ENCODE measurements at places on chromosomes 11 and 22.

DNA sequence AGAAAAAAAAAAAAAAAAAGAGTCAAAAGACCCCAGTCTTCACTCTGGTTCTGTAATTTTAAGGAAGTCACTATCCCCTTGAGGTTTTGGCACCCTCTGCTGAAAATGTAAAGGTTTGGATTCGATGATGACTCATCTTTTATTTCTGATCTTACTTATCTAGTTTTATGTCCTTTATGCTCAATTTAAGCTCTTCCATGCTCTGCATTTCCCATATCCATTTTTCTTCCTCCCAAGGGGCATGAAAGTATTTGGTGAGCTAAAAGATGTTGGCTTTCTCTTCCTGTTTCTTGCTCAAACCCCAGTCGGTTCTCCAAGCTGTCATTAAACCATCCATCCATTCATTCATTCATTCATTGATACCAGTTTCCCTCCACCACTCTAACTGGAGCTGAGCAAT lies 61.0 kb upstream of the CDON start:
- no peak for DNase-seq

GRCh38 chr22:17917490-17917983 lies 106.8 kb downstream of the MICAL3 start:
- no peak for DNase-seq

- no peak for DNase-seq
Observed at GRCh38 chr11:111934306-111934705, 2.8 kb upstream of the DIXDC1 start.

GRCh38 chr11:9629064-9629463 lies 34.8 kb upstream of the SWAP70 start:
- DNase-seq, result no peak

DNA sequence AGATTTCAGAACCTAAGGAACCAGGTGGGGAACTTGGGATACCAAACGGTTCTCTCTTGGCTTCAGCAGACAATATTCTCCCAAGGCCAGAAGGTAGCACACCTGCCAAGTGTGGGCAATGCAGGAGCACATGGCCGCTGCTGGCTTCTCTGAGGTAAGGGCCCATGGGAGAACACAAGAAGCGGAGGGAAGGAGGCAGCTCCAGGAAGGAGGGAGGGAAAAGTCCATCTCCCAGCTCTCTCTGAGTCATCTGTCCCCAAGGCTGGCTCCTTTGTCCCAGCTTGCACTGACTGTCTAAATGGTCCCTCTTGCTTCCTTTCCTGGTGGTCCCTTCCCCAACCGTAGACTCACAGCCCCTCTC lies 557.9 kb upstream of the CADM1 start:
- no peak for DNase-seq

- no peak for DNase-seq
Observed at GRCh38 chr11:10268746-10269488, 25.1 kb downstream of the SBF2 start.

GRCh38 chr11:70371241-70371640 lies 27.1 kb upstream of the CTTN start:
- no peak for DNase-seq

DNA sequence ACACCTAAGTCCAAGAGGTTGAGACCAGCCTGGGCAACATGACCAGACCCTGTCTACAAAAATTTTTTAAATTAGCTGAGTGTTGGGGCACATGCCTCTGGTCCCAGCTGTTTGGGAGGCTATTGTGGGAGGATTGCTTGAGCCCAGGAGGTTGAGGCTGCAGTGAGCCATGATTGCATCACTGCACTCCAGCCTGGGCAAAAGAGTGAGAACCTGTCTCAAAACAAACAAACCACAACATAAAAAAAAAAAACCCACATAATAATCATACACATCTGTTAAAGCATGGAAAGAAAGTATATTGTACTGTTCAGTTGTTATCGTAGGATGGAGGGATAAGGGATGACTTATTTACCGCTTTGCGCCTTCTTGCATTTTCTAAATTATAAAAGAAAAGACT lies 35.9 kb upstream of the GRK2 start:
- DNase-seq, result no peak

DNA sequence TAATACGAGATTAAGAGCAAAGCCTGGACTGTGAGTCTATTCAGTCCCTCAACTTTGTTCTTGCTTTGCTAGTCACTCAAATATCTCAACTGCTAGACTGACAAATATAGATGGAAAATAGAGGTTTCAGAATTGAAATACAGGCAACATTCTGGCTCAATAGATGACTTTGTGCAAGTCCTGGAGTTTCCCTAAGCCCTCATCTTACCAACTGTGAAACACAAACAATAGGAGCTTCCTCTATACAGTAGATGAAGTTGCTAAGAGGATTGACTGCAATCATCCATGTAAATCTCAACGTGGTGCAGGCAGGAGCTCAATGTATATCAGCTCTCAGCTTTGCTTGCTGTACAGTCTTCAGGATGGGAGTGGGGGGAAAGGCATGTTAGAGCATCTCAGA lies 6.2 kb upstream of the MPEG1 start:
- no peak for DNase-seq

DNA sequence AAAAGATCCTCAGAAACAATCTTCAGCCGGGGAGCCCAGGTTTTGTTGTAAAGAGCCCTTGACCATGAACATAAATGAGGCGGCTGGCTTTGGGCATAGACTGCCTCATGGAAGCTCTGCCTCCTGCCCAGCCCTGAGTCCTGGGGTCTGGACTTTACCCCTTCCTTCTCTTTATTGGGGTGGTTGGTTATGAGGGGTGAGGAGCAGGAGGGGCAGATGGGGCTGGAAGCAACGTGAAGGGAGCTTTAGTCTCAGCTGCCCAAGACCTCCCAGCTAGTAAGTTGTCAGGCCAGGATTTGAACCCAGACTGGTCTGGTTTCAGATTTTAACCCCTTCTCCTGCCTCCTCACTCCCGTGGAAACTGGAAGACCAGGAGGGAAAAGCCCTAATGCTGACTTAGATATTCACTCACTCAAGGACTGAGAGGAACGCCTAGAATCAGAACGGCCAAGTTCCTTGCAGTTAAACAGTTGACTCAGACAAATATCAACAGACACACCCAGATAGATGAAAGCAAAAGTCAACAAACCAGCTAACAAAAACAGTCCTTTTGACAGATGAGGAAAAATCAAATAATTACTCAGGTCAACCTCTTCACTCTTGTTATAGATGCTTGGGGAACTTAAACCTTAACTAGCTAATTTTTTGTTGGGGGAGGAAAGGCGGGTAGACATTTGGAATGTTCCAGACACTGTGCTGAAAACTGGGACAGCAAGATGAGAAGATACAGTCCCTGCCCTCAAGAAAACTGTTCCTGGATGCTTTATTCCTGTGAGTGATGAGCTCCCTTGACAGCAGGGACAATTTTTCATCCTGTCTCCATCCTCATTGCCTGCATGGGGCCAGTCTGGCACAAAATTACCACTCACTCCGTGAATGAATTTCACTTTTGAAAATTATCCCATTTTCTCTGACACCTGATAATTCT lies 20.8 kb upstream of the ARRB1 start:
- no peak for DNase-seq

GRCh38 chr11:61544466-61544865 lies 35.9 kb downstream of the LRRC10B start:
- DNase-seq, result no peak

GRCh38 chr22:32802237-32802765 lies 796 bp downstream of the TIMP3 start:
- no peak for DNase-seq

DNA sequence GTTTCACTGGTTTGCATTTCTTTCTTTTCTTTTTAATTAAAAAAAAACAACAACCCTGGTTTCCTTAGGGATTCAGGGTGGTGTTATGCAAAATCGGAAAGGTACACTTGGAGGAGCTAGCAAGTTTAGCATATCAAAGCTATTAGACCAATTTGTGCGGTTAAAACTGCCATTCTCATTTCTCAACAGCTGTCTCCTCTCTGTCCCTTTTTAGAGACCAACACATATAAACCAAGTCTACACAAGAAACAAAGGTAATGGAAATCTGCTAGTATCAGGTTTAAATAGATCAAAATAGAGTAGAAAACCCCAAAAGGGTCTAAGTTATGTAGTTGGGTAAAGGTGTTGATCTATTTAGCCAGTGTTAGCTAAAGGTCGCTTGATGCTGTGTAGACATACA lies 1.7 kb upstream of the SESN3 start:
- DNase-seq, result no peak

- no peak for DNase-seq
Observed at GRCh38 chr11:129861702-129862522, 33.5 kb downstream of the NFRKB start.

GRCh38 chr22:21927174-21927823 lies 25.3 kb downstream of the PPM1F start:
- no peak for DNase-seq

- DNase-seq, result no peak
Observed at GRCh38 chr11:55481416-55481815, 72.9 kb upstream of the OR4C15 start.

GRCh38 chr22:45428391-45429385 lies 15.2 kb downstream of the RIBC2 start:
- no peak for DNase-seq

- DNase-seq, result no peak
Observed at GRCh38 chr11:117809236-117810055, 12.4 kb upstream of the DSCAML1 start.

- DNase-seq, result no peak
Observed at GRCh38 chr11:57599381-57599780, 1.9 kb downstream of the SERPING1 start.

DNA sequence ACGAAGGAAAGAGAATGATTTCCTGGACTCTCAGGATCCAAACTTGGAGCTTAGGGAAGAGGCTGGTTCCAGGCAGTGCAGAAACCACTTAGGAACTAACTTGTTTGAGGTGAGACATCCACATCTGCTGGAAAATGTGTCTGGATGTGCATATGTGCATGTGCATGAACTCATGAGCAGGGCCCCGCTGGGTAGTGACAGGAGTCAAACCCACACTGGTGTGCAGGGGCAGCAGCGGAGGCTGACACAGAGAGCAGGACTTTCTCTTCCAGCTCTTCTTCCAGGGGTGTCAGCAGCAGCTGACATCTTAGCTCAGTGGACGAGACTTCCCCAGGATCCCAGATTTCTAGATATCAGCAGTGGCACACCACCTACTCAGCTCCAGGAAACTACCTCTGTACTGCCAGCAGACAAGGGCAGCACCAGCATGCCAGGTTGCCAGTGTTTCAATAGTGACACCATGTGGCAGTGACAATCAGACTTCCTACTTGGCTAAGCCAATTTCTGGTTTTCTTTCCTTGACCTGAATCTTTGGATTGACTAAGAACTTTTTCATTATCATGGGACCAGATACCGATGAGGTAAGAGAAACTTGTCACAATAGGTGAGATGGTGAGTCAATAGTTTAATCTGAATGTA lies 227.5 kb upstream of the ZC3H12C start:
- no peak for DNase-seq

GRCh38 chr11:118417801-118418200 lies 16.4 kb downstream of the ATP5MG start:
- DNase-seq, result no peak

- DNase-seq, result no peak
Observed at GRCh38 chr11:19511413-19512183, 201.0 kb upstream of the NAV2 start.

DNA sequence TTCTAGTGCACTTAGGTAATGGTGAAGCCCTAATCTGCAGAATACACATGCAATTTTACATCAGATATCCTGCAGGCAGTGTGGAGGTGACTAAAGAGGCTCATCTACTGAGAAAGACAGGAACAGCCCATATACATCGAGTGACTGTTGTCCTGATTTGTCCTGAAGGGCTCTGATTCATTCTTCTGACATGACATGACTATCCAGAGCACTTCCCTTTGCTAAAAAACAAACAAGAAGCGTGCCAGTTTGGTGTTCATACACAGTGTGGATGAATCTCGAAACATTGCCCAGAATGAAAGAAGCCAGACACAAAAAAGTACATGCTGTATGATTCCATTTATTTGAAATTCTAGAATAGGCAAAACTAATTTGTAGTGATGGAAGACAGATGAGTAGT lies 48.0 kb upstream of the AMPD3 start:
- no peak for DNase-seq

DNA sequence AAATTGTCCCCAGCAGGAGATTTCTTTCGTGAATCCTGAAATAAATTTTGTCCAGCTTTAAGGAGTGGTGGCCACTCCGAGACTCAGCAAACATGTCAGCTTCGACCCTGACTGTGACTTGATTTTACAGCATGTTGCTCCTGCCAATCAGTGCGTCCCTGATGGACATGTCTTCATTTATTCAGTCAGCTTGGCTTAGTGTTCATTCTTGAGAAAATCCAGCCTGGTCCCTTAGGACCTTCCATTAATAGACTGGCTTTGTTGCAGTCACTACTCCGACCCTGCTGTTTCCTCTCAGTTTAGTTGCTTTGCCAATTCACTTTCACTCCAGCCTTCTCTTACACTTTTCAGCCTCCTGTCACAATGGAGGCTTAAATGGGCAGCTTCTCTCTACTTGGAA lies 30.5 kb downstream of the TMPRSS5 start:
- no peak for DNase-seq

GRCh38 chr11:116400081-116400480 lies 372.7 kb downstream of the BUD13 start:
- DNase-seq, result no peak

DNA sequence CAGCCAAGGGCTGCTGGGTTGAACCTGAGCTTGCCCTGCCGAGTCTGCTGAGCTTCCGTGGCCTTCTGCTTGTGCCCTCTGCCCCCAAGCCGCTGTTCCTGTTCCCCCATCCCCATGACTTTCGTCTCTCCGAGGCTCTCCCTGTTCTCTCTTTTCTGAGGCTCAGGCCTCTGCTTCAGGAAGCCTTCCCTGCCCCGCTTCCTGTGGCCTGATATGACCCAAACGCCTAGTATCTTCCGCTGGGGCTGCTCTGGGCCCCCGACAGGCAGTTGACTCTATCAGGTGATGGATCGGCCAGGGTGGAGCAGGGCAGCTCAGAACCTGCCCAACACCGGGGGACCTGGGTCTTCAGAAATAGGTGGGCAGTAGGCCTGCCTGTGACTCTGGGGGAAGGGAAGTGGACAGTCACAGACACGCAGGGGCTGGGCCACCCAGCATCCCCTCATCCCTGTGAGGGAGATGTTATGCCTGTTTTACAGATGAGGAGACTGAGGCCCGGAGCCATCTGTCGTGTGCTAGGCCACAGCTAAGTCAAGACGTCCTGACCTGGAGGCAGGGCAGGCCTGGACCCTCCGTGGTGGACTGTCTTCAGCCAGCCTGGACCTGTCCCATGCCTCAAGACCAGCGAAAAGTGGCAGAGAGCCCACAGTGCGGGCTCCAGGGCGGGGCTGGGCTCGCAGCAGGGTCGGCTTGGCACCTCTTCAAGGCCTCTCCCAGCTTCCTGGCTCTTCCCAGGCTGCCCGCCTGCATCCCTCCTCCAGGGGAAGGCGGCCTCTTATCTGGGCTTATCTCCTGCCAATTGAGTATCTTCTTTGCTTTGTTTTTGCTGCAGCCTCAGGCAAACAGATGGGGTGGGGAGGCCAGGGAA lies 16.2 kb downstream of the BAD start:
- DNase-seq, result no peak

DNA sequence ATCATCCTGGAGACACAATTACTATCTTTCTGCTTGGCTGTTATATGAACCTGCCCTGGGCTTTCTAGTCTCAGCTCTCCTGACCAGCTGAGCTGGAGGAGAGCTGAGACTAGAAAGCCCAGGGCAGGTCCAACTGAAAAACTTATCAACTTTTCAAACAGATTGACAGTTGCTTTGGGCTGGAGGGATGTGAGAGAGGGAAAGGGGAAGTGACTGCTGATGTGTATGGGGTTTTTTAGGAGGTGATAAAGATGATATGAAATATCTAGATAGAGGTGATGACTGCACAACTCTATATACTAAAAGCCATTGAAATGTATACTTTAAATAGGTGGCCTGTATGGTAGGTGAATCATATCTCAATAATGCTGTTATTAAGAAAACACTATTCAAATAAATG lies 60.2 kb upstream of the CHRM4 start:
- DNase-seq, result no peak

GRCh38 chr11:126772267-126772666 lies 228.3 kb downstream of the KIRREL3 start:
- no peak for DNase-seq

All from stimulated activated CD4-positive, alpha-beta T cell treated with anti-CD3 and anti-CD28 coated beads, TNF-alpha, amount 100 ng/mL, for 1 hour (primary cell).